Effector memory CD4-positive, alpha-beta T cell (primary cell): ENCODE measurements at places on chromosomes 6 and 20.

- DNase-seq, result no peak
Observed at GRCh38 chr6:338815-339262, 46.6 kb downstream of the DUSP22 start.

DNA sequence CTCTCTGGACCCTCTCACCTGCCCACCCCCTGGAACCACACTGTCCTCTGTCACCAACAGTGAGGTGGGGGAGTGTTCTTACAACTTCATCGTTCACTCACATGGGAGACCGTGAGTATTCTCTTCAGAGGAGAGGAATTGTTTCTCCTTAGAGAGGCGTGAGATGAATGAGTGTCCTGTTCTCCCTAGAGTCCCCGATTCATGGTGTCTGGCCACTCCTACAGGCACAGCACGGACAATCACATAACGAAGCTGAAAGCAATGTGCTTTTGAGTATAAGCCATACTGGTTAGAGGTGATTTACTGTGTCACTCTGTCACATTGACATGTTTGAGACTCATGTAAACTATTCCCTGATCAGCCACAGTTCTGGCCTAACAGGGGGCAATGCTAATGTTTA lies 54.6 kb downstream of the FOXC1 start:
- DNase-seq, result no peak

GRCh38 chr6:31701666-31702404 lies 1.3 kb downstream of the ABHD16A start:
- no peak for DNase-seq

GRCh38 chr6:27616328-27617045 lies 143.6 kb upstream of the ZNF184 start:
- DNase-seq, result no peak

DNA sequence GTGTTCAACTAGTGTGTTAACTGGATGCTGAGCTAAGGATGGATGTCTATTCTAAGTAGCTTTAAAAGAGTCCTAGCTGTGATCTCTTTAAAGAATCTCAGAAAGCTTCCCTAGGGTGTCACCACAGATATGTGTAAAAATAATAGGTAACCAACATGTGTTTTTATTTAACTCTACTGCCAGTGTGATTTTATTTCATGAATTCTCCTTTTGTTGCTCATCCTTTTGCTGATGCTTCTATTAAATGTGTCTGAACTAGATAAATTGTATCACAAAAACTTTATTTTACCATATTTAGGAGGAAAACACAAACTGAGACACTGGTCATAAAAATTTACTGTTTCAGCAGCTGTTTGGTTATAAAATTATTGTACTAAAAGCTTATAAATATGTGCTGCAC lies 809.4 kb upstream of the CITED2 start:
- no peak for DNase-seq
